Urinary bladder (tissue), 4 donors: ENCODE measurements at places on chromosomes 1 and 21. TPM values are rescaled to one million over a fixed set of nuclear protein-coding genes. Genes with fewer than 3 reads are reported as not detected.

- DNase-seq: peak; percentile 61
Measured at GRCh38 chr1:1318131-1318652, 6.3 kb downstream of the INTS11 start.

DNA sequence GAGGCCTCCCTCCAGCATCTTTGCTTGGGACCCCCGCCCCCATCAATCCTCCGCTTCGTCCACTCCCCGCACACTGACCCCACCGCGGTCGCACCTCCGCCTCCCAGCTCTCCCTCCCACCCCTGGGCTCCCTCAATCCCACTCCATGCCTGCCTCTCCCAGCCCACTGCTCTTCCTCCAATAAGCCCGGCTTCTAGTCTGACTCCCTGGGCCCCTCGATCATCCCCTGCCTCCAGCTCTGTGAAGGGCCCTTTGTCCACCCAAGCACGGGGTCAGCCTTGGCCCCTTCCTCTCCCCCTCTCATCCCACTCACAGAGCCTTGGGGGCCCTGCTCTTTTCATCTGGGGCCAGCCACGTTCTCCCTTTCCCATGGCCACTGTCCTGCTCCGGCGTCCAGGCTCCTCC, 1.5 kb upstream of the TMEM200B start:
- DNase-seq: no peak

DNA sequence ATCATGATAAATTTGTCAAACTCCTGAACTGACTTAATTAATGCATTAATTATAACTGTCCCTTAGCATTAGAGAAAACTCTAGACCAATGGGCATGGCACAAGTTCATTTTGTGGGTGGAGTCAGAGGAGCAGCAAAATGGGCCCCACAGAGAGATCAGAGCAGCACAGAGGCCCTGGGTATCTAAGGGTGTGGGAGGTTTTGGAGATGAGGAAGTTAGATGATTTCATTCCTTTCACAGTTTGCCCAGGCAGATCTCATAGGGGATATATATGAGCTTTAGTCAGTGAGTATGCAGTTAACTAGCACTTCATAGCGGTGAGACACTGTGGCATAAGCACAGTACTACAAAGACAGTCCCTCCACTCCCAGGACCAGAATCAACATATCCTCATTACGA, 117.3 kb downstream of the MAB21L3 start:
- DNase-seq: no peak

- no peak for DNase-seq
Measured at GRCh38 chr1:214727274-214727673, 124.3 kb downstream of the CENPF start.

DNA sequence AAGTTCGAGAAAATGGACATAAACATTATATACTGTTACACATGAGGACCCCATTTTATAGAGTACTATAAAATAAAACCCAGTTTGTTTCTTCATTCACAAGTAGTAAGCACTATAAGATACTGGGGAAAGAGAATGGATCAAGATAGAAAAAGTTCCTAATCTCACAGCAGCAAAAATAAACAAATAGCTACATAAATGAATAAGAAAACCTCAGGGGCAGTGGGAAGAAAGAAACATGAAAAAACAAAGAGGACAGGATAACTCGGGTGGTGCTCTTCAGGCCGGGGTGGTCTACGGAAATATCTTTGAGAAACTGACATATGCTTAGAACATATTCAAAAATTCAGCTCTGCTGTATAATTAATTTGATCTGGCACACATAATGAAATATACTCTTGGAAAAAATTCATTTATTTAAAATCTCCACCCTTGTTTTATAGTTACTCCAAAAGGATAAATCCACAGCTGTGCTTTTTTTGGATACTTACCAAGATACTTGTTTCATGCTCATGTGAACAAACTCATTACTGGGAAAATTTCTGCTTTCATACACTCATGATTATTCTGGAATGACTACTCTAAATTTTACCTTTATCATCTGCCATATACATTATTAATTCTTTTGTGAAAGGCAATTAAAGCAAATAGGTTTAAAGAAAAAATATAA, 20.0 kb downstream of the CEP170 start:
- peak; percentile 32 for DNase-seq

GRCh38 chr1:8121261-8122159, 95.4 kb upstream of the ERRFI1 start:
- peak; percentile 56 for DNase-seq

- DNase-seq: no peak
Measured at GRCh38 chr1:52364235-52364839, 1.7 kb downstream of the CC2D1B start.

GRCh38 chr1:116544588-116545358, 26.1 kb downstream of the CD58 start:
- no peak for DNase-seq

- no peak for DNase-seq
Measured at GRCh38 chr1:62237361-62237760, 42.7 kb downstream of the L1TD1 start.

- DNase-seq: peak; percentile 21
Measured at GRCh38 chr1:233394860-233395717, 67.6 kb downstream of the MAP3K21 start.

DNA sequence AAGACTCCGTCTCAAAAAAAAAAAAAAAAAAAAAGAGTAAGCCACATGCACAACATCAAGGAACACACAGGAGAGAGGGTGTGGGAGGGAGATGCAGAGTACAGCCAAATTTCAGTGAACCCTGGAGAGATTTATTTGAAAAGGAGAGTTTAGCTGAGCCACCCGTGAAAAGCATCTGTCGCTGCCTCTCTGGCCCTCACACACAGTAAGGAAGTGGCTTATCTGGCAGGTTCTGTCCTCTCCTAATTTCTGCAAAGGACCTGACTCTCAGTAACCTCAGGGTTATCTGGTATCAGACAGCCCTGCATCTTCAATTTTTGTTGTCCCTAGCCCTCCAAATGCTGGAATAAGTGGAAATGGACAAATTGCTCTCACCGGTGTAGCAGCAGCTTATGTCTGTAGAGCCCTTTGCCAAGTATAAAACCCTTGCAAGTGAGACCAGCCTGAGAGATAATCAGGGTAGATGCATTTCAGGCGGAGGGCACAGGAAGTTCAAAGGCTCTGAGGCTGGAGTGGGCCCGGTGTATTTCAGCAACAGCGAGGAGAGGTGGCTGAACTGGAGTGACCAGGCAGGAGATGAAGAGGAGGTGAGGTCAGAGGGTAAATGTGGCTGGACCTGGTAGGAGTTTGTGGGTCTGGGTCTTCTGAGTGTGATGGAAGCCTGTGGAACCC, 16.7 kb upstream of the IL10RB start:
- no peak for DNase-seq

DNA sequence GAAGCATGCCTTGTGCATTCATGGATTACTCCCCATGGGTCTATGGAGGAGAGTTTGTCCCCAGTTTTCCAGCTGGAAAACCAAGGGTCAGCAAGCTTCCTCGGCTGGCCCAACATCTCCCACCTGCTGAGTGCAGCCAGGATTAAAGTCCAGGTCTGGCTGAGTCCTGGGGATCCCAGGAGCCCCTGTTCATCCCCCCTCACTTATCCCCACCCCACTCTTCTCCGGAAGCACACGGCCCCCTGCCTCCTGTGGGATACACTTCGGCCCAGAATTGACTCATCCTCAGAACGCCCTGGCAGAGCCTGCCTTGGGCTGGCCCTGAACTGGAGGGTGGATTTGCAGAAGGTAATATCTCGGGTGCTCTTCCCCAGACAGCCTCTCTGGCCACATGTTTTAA, 276.1 kb downstream of the NPHP4 start:
- no peak for DNase-seq

DNA sequence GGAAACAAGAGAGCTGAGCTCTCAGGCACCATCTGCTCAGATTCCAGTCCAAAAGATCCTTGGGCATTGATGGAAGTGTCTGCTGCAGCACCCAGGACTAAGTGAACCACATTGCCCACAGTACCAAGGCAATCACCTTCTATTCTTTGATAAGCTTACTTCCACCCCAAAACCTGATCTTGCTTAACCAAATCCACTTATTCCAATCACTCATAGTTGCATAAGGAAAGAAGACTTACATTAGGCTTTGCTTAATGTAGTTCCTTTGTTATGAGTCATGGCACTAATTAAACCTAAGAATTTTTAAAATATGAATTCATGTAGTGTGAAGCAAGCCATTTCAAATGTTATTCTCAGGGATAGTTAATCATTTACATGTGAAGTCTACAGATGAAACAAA, 84.5 kb downstream of the UCHL5 start:
- no peak for DNase-seq

GRCh38 chr21:46017148-46017547, 35.6 kb downstream of the COL6A1 start:
- DNase-seq: no peak

DNA sequence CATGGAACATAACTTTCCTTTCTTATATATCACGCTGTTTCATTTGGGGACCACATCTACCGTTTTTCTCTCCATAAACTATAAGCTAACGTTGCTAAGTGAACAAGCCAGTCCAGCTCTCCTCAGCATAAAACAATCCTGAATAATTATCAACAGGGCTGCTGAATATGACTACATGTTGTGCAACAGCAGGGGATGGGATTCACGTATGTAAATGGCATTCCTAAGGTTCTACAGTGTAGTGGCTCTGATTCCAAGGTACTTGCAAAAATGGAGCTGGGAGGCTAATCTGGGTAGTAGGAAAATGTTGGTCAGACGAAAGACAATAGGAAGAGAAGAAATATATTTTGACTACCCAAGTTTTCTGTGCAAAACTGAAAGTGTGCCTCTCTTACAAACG, 262.8 kb downstream of the RWDD3 start:
- no peak for DNase-seq

DNA sequence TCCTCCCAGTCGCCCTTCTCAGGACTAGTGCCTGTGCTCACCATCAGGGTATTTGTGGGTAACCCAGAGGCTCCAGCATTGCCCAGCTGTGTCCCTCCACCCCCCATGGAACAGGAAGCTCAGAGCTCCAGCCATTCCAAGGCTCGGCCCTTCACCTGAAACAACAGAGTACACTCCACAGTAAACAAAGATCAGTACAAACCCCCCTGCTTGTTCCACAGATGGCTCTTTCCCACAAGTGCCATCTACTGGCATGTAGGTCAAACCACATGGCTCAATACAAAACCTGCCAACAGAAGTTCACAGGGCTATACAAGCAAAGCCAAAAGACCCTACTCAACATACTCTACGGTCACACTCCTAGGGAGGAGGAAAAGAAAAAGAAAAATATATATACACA, 258.7 kb downstream of the AGBL4 start:
- no peak for DNase-seq

DNA sequence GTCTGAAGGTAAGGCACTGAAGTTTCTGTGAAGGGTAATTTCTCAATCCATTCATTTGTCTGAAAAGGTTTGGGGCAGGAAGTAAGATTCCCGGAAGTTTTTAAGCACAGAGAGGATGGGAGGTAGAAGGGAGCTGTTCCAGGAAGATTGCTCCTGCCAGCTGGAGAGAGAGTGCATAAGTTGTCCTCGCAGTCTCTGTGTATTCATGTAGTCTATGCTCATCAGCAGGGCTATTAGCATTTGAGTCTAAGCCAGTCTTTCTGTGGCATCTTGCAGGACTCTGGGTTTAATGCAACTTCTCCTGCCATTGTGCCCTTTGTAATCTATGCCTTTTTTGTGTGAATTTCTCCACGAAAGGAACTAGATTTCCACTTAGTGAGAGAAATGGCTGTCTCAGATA, 140.8 kb upstream of the FGGY start:
- no peak for DNase-seq

DNA sequence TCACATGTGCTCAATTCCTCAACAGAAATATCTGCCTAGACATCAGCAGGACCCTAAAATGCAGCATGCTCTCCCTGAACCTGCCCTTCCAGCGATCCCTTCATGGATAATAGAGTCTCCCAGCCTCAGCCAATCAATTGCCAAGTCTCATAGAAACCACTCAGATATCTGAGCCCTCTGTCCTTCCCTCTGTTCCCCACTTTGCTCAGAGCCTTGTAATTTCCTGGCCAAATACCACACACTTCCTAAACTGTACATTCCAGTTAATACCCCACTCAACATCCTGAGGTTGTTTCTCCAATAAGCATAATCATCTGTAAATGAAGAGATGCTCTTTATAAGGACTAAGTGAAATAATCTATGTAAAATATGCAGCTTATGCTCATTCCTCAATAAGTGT, 59.3 kb upstream of the PTGFRN start:
- DNase-seq: no peak

DNA sequence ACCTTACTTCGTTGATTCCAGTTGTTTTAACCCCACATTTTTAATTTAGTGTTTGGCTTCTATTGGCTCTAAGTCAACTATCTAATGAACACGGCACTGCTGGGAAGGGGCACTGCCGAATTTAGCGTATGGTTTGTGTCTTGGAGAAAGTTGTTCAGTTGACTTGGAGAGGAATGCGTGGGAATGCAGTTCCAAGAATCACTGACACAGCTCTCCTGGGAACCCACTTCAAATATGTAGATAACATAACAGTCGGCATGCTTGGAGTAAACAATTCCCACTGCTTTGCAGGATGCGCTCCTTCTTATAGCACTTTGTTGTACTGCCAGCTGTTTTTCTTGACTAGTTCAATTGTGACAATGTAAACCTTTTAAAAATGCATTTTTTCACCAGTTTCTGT, 104.3 kb downstream of the RYR2 start:
- peak; percentile 48 for DNase-seq

DNA sequence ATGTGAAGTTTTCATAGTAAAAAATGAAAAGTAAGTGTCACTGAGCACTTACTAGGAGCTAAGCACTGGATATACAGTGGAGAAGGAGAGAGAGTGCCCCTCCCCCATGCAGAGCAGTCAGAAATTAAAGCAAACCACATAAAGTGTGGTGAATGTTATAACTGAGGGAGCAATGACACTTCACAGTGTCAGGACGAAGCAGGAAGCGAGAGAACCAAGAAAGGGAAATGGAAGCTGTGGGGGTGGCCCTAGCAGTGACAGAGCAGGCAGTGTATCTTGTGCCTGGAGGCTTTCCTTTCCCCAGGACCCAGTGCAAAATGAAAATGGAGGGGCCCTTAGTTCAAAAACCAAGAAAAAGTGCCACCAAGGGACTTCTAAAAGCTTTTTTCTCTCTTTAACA, 21.5 kb upstream of the RCAN3 start:
- no peak for DNase-seq

GRCh38 chr1:219664310-219665029, 51.6 kb upstream of the ZC3H11B start:
- DNase-seq: no peak

DNA sequence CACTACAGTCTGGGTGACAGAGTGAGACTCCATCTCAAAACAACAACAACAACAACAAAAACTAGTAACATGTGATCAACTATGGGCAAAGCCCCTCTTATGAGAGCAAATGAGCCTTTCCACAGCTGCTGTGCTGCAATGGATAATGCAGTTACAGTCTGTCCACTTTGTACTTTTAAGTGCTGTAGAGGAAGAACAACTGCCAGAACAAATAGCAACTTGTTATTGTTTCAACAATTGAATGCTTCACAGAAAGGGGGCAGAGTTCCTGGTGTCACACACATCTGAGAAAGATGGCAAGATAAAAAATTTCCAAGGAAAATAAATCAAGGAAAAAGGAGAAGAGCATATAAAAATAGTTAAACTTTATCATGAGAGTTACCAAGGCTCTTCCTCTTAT, 243.6 kb upstream of the DMRTA2 start:
- no peak for DNase-seq

The TNFRSF18 gene
- not detected for total RNA-seq

The FAM72A gene
- 2.0 TPM for total RNA-seq

The VANGL1 gene
- total RNA-seq: 15.3 TPM

The CD247 gene
- total RNA-seq: 1.3 TPM

The GNAI3 gene
- 17.4 TPM for total RNA-seq

The APP gene
- 269 TPM for total RNA-seq

The FMN2 gene
- total RNA-seq: 2.6 TPM

The MPL gene
- not detected for total RNA-seq

The ILF2 gene
- total RNA-seq: 132 TPM

The FCRLB gene
- total RNA-seq: 3.6 TPM
